ENCODE measurements at places on chromosomes 13 and 19.

DNA sequence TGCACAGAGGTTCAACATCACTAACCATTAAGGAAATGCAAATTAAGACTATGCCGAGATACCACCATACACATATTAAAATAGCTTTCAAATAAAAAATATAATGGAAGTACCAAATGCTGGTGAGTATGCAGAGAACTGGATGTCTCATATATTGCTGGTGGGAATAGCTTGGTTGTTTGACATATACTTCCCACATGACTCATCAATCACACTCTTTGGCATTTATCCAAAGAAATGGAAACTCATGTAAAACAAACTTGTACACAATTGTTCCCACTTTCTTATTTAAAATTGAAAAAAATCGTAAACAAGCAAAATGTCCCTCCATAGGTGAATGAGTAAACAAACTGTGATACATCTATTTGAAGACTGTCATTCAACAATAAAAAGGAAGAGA is 982.6 kb upstream of the ATXN8OS start:
- H3K27ac ChIP-seq, result no peak overlapping the region
- no peaks in the 10 kb centered on the region for H3K36me3 ChIP-seq
- H3K27me3 ChIP-seq, result no peaks in the 10 kb centered on the region
- no peak for DNase-seq
- H3K4me1 ChIP-seq, result no peaks in the 10 kb centered on the region

- no peaks in the 10 kb centered on the region for H3K4me1 ChIP-seq
- H3K36me3 ChIP-seq, result no peaks in the 10 kb centered on the region
- H3K27ac ChIP-seq, result no peak overlapping the region
These were observed 252.1 kb downstream of the RFC3 start for GRCh38 chr13:34070006-34070405.

DNA sequence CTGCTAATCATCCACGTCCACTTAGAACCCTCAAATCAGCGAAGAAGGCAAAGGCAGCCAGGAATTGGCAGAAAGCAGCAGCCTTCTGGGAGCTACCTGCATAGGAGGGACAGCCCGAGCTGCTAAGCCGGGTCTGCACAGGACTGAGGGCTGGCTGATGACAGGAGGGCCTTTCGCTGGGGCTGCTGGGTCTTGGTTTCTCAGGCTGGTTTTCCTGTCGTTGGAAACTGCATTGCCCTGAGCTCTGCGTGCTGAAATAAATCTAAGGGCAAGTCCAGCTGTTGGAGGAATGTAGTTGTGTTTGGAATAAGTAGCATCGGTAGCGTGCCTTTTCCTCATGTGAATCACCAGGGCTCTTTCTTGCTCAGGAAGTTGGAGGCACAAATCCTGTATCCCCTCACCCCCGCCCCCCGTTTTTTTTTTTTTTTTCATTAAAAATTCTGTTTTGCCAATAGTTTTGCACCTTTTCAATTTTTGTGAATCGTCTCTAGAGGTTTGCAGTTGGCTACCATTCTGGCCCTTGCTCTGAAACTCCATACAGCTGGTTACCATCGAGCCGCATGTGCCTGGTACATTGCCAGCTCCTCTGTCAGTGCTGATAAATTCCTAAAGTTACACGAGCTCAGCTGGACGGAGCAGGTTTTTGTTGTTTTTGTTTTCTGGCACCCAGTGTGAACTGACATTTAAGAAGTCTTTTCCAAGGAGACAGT is 193.9 kb upstream of the RNF113B start:
- no peak overlapping the region for H3K27ac ChIP-seq
- no peak for DNase-seq
- H3K36me3 ChIP-seq, result no peaks in the 10 kb centered on the region
- H3K4me1 ChIP-seq, result no peaks in the 10 kb centered on the region
- peaks cover 19% of the 10 kb centered on the region for H3K27me3 ChIP-seq
- no peak overlapping the region for H3K4me3 ChIP-seq

DNA sequence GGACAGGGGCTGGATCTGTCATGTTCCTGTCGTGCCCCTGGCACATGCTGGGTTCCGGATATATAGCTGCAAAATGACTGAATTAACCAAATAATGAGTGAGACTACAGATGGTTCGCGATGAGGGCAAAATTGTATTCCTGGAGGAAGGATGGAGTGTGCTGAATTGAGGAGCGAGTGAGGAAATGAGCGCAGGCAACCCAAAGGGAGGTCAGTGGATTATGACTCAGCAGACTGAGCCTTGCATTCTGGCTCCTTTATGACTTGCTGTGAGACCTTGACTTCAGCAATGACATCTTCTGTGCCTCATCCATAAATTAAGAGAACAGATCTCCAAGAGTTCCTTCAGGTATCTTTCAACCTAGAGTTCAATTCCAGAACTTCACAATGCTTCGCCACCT is 115.0 kb upstream of the CLDN10 start:
- H3K27ac ChIP-seq, result no peak overlapping the region
- peaks cover 3% of the 10 kb centered on the region for H3K27me3 ChIP-seq
- no peaks in the 10 kb centered on the region for H3K4me1 ChIP-seq
- DNase-seq, result no peak

- peak overlapping the region; percentile 100 for H3K27ac ChIP-seq
- no peaks in the 10 kb centered on the region for H3K36me3 ChIP-seq
- peaks cover 18% of the 10 kb centered on the region for H3K4me1 ChIP-seq
- peak overlapping the region; percentile 92 for H3K4me3 ChIP-seq
- no peak for DNase-seq
These were observed 1.4 kb downstream of the WDFY2 start for GRCh38 chr13:51585696-51586095.

DNA sequence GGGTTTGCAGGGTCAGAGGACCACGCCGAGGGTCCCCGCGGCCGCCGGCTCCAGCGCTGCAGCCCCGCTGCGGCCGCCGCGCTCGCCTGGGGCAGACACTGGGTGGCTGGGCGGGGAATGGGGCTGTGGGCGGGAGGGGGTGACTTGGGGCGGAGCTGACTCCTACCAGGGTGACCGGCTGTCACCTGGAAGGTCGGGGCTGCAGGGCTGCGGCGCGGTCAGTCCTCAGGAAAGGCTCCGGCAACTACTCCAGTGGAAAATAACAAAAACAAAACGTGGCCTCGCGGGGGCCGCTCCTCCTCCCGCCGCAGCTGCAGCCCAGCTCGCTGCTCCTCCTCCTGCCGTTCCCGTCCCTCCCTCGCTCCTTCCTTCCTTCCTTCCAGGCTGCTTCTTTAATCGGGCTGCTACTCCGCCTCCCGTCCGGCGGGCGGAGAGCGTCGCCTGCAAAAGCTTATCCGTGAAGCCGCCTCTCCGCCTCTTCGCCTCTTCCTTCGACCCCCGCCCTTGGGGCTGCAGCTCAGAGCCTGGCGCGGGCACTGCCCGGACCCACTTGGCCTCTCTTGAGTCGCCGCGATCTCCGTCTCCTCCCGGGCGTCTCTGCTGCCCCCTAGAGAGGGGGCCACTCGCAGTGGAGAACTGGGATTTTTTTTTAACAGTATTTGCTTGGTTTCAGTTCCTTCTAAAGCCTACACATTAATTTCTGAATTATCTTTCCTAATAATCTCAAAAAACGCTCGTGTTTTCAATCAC is at the start of gene TBC1D4:
TSS of gene TBC1D4 (minus strand) at position 100 of the 750 bp plus-strand sequence. CDS start 402 bp downstream, outside the sequence.
- H3K27me3 ChIP-seq, result peaks cover 57% of the 10 kb centered on the region
- DNase-seq, result peak; percentile 69
- peaks cover 7% of the 10 kb centered on the region for H3K4me1 ChIP-seq

- H3K27ac ChIP-seq, result no peak overlapping the region
- H3K4me1 ChIP-seq, result no peaks in the 10 kb centered on the region
- H3K27me3 ChIP-seq, result no peaks in the 10 kb centered on the region
- DNase-seq, result no peak
- H3K4me3 ChIP-seq, result no peak overlapping the region
These were observed 112.5 kb downstream of the DACH1 start for GRCh38 chr13:71754407-71754974.

DNA sequence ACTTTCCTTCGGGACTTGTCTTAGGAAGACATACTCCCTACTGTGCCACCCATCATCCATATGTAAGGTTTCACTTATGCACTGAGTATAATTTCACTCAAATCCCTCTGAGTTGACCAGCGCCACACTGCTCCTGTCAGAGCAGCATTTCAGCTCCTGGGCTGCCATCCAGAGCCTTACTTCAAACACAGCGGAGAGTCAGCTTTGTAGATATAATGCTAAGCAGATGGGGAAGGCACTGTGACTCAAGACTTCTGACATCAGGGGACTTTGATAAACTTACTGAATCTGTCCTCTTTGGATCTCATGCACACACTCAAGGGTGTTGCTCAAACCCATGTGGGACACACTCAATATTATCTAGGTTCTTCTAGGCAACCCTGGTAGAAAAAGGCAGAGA is 34.9 kb downstream of the DOCK9 start:
- H3K27me3 ChIP-seq, result no peaks in the 10 kb centered on the region
- no peak overlapping the region for H3K27ac ChIP-seq

- no peak overlapping the region for H3K4me3 ChIP-seq
- H3K27me3 ChIP-seq, result peaks cover 16% of the 10 kb centered on the region
- DNase-seq, result no peak
- no peak overlapping the region for H3K27ac ChIP-seq
These were observed 20.2 kb downstream of the CACNG6 start for GRCh38 chr19:54011507-54012211.

- H3K27ac ChIP-seq, result no peak overlapping the region
- DNase-seq, result no peak
- no peak overlapping the region for H3K4me3 ChIP-seq
- H3K27me3 ChIP-seq, result peaks cover 1% of the 10 kb centered on the region
- no peaks in the 10 kb centered on the region for H3K36me3 ChIP-seq
- no peaks in the 10 kb centered on the region for H3K4me1 ChIP-seq
These were observed 22.7 kb upstream of the NAXD start for GRCh38 chr13:110592665-110593064.

GRCh38 chr13:21020176-21020575 is 41.2 kb downstream of the LATS2 start:
- no peaks in the 10 kb centered on the region for H3K27me3 ChIP-seq
- H3K4me3 ChIP-seq, result no peak overlapping the region
- no peak for DNase-seq

- peak overlapping the region; percentile 77 for H3K4me3 ChIP-seq
- no peaks in the 10 kb centered on the region for H3K36me3 ChIP-seq
- H3K27ac ChIP-seq, result no peak overlapping the region
- no peaks in the 10 kb centered on the region for H3K27me3 ChIP-seq
These were observed 420.8 kb upstream of the GPC6 start for GRCh38 chr13:92805766-92806165.

GRCh38 chr19:6038634-6039405 is 60.9 kb upstream of the RANBP3 start:
- H3K4me1 ChIP-seq, result no peaks in the 10 kb centered on the region
- no peak overlapping the region for H3K27ac ChIP-seq
- no peak for DNase-seq
- no peak overlapping the region for H3K4me3 ChIP-seq
- H3K36me3 ChIP-seq, result peaks cover 4% of the 10 kb centered on the region
- H3K27me3 ChIP-seq, result no peaks in the 10 kb centered on the region

DNA sequence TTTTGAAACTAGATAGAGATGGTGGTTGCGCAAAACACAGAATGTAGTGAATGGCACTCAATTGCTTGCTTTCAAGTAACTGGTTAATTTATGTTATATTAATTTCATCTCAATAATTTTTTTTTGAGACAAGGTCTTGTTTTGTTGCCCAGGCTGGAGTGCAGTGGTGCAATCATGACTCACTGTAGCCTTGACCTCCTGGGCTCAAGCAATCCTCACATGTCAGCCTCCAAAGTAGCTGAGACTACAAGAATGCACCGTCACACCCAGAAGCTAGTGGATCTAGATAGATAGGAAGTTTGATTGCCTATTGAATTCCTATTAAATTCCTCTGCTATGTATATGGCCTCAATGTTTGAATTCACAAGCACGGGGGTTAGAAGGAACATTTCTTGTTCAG is 26.4 kb upstream of the ADGRE2 start:
- H3K27me3 ChIP-seq, result peaks cover 11% of the 10 kb centered on the region
- no peak for DNase-seq
- H3K36me3 ChIP-seq, result no peaks in the 10 kb centered on the region
- H3K27ac ChIP-seq, result no peak overlapping the region

GRCh38 chr13:87669379-87669978 is 1.7 kb upstream of the SLITRK5 start:
- no peak overlapping the region for H3K4me3 ChIP-seq
- H3K27me3 ChIP-seq, result peaks cover 29% of the 10 kb centered on the region
- DNase-seq, result no peak
- no peaks in the 10 kb centered on the region for H3K36me3 ChIP-seq

GRCh38 chr13:112134391-112135075 is 67.6 kb downstream of the SOX1 start:
- H3K4me3 ChIP-seq, result no peak overlapping the region
- peaks cover 16% of the 10 kb centered on the region for H3K27me3 ChIP-seq
- H3K4me1 ChIP-seq, result no peaks in the 10 kb centered on the region
- no peaks in the 10 kb centered on the region for H3K36me3 ChIP-seq

DNA sequence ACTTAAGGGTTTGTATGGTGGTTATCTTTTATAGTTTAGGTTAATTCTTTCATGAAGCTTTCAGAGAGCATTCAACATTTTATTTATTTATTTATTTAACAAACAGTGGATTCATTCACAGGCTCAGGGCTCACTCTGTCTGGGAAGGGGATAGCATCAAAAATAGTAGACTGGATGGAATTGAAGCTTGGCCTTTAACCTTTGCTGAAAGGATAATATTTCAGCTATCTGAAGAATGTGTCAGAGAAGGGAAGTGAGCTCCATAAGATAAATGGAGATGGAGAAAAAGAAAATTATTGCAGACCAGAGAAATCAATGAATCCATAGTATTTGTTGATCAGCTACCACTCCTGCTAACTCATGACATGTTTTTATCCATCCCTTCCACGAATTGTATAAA is 305.6 kb downstream of the COG6 start:
- peaks cover 29% of the 10 kb centered on the region for H3K4me1 ChIP-seq
- no peak for DNase-seq
- H3K4me3 ChIP-seq, result no peak overlapping the region
- no peaks in the 10 kb centered on the region for H3K27me3 ChIP-seq
- H3K36me3 ChIP-seq, result no peaks in the 10 kb centered on the region

- no peaks in the 10 kb centered on the region for H3K36me3 ChIP-seq
- no peaks in the 10 kb centered on the region for H3K27me3 ChIP-seq
- no peak overlapping the region for H3K27ac ChIP-seq
- H3K4me1 ChIP-seq, result no peaks in the 10 kb centered on the region
- no peak overlapping the region for H3K4me3 ChIP-seq
These were observed 66.6 kb downstream of the SPRYD7 start for GRCh38 chr13:49869519-49869918.

DNA sequence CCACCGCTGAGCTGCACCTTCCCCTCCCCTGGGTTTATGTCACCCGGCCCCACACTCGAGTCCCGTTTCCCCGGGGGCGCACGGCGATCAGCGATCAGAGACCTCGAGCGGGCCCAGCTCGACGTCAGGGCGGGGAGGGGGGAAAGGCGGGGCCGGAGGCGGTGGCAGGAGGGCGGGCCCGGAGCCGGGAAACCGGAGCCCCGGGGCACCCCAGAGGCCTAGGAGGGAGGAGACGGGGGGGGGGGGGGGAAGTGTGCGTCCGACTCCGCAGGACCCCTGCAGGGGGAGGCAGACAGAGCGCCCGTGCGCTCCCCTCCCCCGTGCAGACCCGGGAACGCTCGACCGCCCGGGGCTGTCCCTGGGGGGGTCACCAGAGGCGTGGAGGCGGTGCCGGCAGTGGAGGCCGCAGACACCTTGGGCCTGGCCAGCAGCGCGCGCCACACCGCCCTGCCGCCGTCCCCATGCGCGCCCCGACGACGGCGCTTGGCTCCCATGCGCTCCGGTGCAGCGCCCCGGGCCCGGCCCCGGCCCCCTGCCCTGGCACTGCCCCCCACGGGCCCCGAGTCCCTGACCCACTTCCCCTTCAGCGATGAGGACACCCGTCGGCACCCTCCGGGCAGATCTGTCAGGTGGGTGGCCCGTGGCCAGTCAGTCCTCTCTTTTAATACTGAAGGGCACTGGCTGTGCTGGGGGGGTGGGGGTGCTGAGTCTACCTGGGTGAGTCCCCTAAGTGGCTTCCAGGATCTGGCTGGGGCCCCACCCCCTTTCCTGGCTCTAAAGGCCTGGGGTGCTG is 11.8 kb downstream of the PDE4A start:
- peak overlapping the region; percentile 94 for H3K27ac ChIP-seq
- peak; percentile 61 for DNase-seq
- peaks cover 14% of the 10 kb centered on the region for H3K27me3 ChIP-seq
- H3K4me3 ChIP-seq, result peak overlapping the region; percentile 90
- peaks cover 2% of the 10 kb centered on the region for H3K36me3 ChIP-seq

Measured in naive thymus-derived CD8-positive, alpha-beta T cell (primary cell).